ENCODE measurements at places on chromosomes 2 and 18.
A peak's percentile ranks its signal among the peaks of the same experiment; 100 is the strongest.

DNA sequence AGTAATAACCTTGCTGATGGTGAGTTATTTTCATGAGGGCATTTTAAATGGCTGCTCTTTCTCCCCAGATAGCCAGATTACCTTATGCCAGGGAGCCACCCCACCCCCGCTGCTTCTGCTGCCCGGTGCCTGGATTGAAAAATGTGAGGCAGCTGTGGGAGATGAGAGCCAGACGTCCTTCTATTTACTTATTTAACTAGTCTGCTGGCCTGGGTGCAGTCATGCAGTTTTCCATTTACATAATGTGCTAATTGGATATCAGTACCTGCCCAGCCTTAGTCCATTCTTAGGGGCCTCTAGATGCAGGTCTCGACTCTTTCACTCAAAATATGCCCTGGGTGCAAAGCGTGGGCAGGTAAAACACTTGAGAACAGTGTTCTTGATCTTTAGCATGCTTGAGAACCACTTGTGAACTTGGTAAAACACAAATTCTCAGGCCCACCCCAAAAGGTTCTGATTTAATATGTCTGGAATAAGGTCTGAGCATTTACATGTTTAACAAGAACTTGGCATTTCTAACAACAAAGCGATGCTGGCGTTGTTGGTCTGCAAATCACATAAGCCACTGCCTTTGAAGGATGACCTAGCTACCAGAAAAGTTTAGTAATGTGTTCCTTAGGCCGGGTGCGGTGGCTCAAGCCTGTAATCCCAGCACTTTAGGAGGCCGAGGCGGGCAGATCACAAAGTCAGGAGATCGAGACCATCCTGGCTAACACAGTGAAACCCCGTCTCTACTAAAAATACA, 154.3 kb downstream of the NRP2 start:
- no peak for DNase-seq

DNA sequence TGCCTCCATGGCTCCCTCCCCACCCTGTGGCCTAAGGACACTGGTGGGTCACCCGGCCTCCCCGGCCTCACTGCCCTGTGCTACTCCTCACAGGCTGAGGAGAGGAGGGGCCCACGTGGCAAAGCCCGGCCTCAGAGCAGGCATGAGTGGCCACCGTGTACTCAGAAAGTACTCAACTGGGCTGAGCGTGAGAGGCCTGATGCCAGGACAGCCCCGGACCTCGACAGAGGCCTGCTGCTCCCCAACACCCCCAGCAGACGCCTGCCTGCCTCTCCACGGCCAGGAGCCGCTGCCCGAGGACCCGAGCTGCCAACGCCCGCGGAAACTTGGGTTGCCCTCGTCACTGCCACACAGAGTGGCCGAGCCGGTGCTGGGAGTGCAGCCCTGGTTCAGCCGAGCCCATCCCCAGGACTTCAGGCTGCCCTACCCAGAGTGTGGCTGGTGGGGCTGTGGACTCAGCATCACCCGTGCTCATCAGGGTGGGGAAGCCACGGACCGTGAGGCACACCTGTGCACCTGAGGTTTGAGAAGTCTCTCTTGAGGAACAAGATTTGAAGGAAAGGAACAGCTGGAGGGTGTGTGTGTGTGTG, 59.3 kb downstream of the CENPO start:
- DNase-seq, result no peak

DNA sequence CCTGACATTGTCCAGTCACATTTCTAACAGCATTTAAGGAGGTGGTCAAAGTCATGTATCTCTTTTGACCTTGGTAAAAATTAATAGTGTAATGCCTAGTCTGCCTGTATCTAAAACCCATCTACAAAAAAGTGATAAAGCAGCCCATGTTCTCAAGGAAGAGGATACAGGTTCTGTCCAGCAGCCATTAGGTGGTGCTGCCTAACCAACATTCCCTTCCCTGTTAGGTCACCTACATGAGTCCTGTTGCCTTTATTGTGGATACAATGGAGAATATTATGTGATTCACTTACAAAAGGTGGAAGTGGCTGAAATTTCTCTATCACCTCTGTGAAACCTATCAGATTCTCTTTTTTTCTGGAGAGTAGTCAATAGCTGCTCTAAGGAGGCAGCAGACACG, 52.5 kb downstream of the AQP4 start:
- peak; percentile 65 for DNase-seq

- no peak for DNase-seq
These were observed 92.6 kb upstream of the TLK1 start for GRCh38 chr2:171253279-171253678.

GRCh38 chr18:10661317-10661716, 135.5 kb downstream of the NAPG start:
- DNase-seq, result no peak

- DNase-seq, result no peak
These were observed 994 bp upstream of the DTNA start for GRCh38 chr18:34709104-34709503.

DNA sequence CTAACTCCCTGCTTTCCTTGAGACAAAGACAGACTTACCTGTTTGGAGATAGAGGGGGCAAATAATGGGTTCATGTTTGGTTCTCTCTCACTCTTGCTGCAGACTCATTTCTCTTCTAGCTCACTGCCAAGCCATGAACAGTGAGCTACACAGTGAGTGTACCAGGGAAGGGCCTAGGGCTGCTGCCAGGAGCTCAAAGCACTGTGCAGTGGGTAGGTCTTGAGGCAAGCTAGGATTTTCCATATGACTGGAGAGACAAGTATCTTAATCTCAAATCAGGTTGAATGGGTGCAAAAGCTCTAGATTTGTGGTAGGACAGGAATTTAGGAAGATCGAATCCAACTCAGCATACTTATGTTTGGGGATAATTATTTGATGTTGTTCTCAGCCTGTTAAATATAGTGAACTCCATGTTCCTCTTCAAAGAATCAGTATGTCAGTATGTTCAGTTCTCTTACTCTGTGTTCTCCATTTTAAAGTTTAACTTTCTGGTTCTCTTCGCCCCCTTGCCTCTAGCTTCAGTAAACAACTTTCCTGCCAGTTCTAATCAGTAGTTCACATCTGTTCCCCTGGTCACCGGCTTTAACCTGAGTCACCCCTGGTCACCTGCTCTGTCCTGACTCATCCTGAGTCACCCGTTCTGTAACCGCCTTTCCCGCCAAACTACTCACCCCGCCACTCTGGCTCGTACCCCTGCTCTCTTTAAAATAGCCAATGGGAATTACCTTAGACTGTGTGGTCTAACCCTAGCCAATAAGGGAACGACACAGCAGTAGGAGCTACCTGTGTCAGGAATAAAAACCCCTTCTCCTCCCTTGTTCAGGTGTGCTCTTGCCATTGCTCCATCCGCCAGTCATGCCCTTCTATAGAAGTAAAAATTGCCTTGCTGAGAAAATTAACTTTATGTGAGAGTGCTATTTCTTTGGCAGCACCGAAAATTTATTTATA, 21.9 kb downstream of the SLC25A52 start:
- DNase-seq, result no peak

DNA sequence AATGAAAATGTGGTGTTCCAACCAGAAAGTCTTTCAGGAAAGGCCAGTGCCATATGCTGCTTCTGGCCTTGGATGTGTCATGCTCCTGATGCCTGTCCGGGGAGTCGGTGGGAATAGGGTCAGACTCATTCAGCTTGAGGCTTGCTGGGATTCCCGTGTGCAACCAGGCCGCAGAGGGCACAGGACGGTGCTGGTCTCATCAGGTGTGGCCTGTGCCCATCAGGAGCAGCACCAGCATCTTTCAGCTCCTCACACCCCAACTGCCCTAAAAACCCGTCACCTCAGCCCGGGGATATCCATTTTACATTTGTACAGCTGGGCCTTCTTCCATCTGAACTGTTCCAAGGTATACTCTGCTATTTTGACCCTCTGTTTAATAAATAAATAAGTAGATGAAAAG, 13.3 kb upstream of the CNNM3 start:
- DNase-seq, result no peak

DNA sequence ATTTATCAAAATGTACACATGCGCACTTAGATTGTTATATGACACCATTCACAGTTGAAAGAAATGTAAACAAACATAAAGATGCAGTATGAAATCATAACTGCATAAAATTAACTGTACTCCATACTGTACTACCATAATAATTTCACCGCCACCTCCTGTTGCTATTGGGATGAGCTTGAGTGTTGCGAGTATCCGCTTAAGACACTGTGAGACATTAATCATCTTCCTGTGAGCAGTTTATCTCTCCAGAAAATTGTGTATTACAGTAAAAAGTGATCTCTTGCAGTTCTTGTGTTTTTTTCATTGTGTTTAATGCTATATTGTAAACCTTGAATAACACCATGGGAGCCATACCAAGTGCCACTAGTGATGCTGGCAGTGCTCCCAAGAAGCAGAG, 46.1 kb downstream of the OLA1 start:
- no peak for DNase-seq

- DNase-seq, result no peak
These were observed 129.2 kb downstream of the MYO1B start for GRCh38 chr2:191374366-191374765.

DNA sequence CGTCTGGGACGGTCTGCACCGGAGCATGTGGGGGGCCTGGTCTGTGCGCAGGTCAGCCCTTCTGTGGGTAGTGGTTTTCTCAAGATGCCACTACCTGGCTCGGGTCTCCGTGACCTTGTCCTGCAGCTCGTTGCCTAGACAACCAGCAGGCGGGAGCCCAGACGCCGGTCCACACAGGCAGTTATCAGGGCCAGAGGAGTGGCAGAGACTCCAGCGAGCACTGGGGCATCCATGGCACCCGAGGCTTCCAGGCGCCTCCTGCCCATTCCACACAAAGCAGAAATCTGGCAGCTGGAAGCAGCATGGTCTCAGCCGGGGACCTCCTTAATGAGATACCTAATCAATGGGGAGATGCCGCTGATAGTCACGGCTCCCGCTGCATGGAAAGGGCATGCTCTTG, 156.1 kb downstream of the FAM210A start:
- DNase-seq, result no peak

DNA sequence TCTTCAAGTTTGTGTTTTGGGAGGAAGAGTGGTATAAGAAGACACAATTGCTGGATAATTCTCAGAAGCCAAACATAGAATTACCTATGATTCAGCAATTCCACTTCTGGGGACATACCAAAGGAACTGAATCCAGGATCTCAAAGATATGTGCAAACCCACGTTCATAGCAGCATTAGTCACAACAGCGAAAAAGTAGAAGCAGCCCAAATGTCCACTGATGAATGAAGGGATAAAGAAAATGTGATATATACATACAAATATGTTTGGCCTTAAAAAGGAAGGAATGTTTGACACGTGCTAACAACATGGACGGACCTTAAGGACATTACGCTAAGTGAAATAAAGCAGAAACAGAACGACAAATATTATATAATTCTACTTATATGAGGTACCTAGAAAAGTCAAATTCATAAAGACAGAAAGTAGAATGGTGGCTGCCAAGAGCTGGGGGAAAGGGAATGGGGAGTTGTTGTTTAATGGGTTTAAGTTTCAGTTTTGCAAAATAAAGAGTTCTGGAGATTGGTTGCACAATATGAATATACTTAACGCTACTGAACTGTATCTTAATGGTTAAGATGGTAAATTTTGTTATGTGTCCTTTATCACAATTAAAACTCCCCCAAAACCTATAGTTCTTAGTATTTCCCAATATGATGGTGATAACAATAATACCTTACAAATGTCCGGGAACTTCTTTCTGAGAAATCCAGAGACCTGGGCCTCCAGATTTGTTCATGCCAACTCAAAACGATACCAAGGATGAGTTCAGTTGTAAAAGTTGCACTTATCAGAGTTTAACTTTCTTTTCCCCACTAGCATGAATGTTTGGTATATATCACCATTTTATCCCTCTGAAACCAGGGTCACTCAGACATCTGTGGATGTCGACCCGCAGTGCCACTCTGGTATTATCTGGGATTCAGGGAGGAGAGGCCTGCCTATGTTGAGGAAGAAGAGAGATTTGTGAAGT, 33.7 kb upstream of the WIPF1 start:
- DNase-seq, result no peak

DNA sequence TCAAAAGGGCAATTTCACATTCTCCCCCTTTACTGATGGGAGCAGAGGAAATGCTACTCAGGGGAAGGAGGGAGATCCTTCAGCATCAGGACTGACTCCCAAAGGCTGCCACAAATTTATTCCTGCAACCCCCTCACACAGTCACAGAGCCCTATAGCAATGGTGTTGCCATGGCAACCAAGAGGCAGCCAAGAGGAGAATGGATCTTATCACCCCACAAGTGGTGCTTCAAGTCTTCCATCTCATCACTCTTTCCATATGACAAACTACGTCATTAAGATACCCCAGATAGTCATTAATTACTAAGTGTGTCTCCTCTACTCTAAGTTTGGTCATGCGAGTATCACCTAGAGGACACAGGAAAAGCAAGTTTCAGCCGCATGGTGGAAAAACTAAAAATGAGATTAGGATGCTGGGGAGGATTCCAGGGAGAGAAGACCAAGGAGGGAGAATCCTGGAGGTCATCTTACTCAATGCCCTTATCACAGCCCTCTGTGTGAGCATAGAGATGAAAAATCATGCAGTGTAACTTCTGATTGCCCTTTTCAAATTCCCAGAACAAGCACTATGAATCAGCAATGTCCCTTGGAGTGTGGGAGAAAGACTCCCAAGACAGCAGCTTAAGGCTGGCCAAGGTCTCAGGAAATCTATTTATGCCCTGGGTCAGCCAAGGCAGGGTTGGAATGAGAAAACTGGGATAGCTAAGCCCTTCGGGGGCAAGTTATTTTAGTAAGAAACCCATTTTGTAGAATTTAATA, 885.7 kb upstream of the KLHL29 start:
- no peak for DNase-seq

GRCh38 chr2:157572725-157573124, 55.9 kb downstream of the ACVR1C start:
- DNase-seq, result peak; percentile 16

GRCh38 chr18:50590593-50590992, 30.7 kb downstream of the MAPK4 start:
- DNase-seq, result no peak

GRCh38 chr2:136019306-136019705, 33.9 kb upstream of the DARS1 start:
- no peak for DNase-seq

- DNase-seq, result no peak
These were observed 169.0 kb downstream of the SRBD1 start for GRCh38 chr2:45442026-45442425.

GRCh38 chr2:237306083-237306786, 107.7 kb downstream of the COL6A3 start:
- DNase-seq, result no peak
